ENCODE measurements at places on chromosomes 12 and 14.
A peak's percentile ranks its signal among the peaks of the same experiment; 100 is the strongest.

- DNase-seq, result no peak
Measured at GRCh38 chr14:93527203-93527607, 96.5 kb downstream of the UNC79 start.

DNA sequence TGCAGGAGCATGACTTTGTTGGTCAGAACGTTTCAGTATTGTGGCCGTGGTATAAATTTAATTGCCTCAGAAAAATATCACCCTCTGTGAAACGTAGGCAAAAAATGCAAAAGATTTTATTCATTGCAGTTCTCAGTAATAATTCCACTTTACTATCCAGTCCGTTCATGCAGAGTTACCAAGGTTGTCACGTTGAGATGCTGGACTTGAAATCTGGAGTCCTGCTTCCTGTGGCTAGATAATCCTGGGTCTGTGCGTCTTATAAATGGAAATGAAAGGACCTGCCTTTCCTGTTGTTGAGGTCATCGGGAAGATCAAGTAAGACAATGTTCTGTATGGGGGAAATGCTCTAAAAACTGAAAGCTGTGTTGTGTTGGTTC lies 1.3 kb upstream of the AVPR1A start:
- DNase-seq, result no peak

DNA sequence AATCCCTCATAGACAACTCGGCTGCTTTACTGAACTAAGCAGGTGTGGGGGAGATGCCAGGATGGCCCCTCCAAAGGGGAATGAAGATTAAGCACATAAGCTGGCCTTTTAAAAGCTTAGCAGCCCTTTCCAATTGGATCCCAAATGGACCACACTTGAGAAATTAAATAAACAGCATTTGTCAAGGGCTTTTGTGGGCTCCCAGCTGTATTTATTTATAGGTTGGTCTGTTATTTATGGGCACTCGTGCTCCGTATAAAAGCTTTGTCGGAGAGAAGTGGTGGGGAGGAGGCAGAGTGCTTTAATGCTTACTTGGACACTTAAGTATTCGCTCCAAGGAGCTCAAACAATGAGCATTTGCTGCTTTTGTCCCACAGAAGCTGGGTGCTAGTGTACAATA lies 580.2 kb downstream of the MED13L start:
- no peak for DNase-seq

- DNase-seq, result no peak
Measured at GRCh38 chr12:100632445-100632892, 59.0 kb downstream of the GAS2L3 start.

DNA sequence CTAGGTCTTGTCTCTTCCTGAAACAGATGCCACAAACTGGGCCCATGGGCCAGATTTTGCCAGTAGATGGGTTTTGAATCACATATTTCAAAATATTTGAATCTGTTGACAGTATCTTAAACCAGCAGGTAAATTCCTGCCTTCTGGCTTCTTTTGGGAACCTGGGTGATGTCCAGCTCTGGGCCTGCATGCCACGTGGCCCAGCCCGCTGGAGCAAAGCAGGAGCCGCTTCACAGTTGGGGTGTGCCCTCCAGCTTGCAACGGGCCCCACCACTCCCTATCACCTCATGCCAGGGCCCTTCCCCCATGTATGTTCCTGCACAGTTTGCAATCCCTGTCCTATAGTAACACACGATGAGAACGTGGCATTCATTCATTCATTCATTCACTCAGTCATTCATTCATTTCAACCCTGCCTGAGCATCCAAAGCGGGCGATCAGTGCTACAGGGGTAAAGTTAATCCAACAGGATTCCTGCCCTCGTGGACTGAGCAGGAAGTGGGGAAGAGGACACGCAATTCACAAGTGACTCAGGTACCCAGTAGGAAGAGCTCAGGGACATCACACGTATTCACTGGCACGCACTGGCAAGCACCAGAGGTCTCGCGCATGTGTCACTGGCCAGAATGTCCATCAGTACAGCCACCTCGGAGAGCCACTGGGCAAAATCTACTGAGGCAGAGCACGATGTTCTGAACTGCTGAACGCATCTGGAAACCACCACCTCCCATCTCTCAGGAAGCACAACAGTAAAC lies 27.8 kb downstream of the SCARB1 start:
- DNase-seq, result no peak

- DNase-seq, result no peak
Measured at GRCh38 chr12:47134005-47134404, 54.2 kb upstream of the AMIGO2 start.

- no peak for DNase-seq
Measured at GRCh38 chr14:34107441-34107840, 156.6 kb upstream of the EGLN3 start.

- no peak for DNase-seq
Measured at GRCh38 chr14:75537071-75537470, 14.8 kb downstream of the BATF start.

DNA sequence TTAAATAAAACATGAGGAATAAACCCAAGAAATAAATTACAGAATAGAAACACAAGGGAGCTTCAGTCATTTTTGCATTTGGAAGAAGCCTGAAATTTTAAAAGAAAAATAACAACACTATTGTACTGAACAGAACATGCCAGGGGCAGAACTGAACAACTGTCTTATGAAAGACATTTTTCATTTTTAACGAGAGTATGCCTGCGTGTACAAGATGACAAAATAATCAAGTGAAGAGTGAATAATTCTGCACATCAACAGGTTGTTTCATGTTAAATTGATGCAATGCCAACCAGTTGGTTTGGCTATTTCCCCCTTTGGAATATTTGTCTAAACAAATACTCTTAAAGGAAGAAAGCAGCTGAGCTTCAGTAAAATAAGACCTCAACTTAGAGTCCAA lies 103.3 kb upstream of the BTG1 start:
- no peak for DNase-seq

- no peak for DNase-seq
Measured at GRCh38 chr14:105012171-105012985, 8.5 kb downstream of the CDCA4 start.

DNA sequence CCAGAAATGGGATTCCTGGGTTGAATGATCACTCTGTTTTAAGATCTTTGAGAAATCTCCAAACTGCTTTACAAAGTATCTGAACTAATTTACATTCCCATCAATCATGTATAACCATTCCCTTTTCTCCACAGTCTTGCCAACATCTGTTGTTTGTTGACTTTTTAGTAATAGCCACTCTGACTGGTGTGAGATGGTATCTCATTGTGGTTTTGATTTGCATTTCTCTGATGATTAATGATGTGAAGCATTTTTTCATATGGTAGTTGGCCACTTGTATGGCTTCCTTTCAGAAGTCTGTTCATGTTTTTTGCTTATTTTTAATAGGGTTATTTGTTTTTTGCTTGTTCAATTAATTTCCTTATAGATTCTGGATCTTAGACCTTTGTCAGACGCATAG lies 211.8 kb upstream of the AVPR1A start:
- DNase-seq, result no peak

GRCh38 chr14:22598896-22599244 lies 770 bp downstream of the ABHD4 start:
- DNase-seq, result no peak

GRCh38 chr14:68231898-68232297 lies 412.3 kb downstream of the RAD51B start:
- DNase-seq, result no peak

- no peak for DNase-seq
Measured at GRCh38 chr14:55277972-55278740, 6.9 kb downstream of the FBXO34 start.

GRCh38 chr12:115185506-115185905 lies 501.5 kb upstream of the TBX3 start:
- no peak for DNase-seq

DNA sequence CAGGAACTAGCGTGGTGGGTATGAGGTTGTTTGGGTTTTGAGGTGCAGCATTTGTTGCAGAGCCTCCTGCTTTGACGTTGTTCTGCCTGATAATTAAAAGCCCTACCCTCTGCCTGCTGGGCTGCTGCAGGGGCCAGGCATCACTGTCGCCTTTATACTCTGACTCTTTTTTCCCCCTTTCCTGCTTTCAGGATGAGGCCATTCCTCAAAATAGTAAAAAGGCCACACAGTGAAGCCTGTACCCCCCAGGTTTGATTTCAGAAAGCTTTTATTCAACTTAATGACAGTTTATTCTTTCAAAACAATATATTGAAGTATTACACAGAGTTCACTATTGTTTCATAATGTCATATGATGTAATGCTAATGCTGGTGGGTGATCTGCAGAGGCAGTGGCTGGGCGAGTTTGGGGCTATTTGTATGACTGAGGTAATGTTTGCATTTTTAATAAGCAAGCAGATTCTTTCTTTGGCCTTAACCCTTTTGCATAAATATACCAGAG lies 9.1 kb downstream of the BORCS5 start:
- DNase-seq, result no peak

GRCh38 chr12:29066011-29066588 lies 83.0 kb upstream of the FAR2 start:
- no peak for DNase-seq

GRCh38 chr14:87261621-87262020 lies 731.4 kb downstream of the GALC start:
- DNase-seq, result no peak

DNA sequence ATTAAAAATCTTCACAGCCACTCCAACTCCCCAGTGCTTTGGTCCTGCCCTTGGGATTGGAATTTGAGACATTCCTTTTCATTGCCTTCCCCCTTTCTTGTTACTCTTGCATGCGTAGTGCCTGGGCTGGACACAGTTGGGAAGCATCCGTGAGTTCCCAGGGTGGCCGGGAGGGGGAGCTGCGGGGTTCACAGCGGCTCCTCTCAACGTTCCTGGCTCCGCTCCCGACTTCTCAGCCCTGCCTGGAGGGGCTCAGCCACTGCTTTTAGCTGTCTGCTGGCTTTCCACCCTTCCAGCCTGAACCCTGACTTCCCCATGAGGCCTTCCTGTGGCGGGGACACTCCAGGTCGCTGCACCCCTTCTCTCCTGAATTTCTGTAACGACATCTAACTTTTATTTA lies 3.2 kb downstream of the TEX52 start:
- peak; percentile 10 for DNase-seq

DNA sequence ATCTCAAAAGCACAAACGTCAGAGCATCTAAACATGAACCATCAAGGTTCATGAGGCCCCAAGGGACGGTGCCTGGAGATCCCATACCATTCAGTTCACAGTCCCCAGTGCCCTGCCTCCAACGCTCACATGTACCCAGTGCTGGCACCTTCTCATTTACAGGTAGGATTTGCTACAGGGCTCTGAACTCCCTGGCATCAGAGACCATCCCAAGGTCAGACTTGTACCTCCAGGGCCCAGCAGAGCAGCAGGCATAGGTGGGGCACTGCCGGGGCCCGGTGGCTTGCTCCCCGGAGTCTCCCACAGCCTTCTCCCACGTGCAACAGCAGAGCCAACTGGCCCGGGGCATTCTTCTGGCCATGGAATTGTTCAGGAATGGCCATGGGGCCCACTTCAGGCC lies 114.8 kb downstream of the BCL11B start:
- DNase-seq, result no peak

DNA sequence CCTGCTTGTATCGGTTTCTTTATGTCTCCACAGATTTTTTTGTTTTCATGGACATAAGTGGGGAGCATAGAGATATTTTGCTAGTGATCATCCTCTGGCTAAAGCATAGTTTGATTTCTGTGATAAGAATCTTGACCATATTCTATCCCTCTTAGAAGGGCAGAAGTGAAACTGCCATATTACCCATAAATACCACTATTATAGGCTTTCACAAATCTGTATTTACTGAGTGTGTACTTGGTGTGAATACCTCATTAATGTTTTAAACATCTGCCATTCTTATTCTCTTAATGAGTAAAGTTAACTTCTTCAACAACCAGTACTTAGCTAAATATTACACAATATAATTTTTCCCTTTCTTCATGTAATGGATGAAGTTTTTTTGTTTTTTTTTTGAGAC lies 16.1 kb downstream of the WNK1 start:
- DNase-seq, result no peak

- DNase-seq, result no peak
Measured at GRCh38 chr14:36746872-36747271, 85.2 kb downstream of the PAX9 start.

GRCh38 chr12:131917711-131918306 lies 11.3 kb upstream of the PUS1 start:
- no peak for DNase-seq

GRCh38 chr12:67425394-67425793 lies 156.2 kb downstream of the CAND1 start:
- DNase-seq, result no peak

- DNase-seq, result no peak
Measured at GRCh38 chr12:124472690-124473279, 94.6 kb downstream of the NCOR2 start.
